ENCODE measurements at places on chromosomes 13 and 19.

- DNase-seq, result no peak
These were observed 872 bp downstream of the HOMER3 start for GRCh38 chr19:18939922-18940768.

DNA sequence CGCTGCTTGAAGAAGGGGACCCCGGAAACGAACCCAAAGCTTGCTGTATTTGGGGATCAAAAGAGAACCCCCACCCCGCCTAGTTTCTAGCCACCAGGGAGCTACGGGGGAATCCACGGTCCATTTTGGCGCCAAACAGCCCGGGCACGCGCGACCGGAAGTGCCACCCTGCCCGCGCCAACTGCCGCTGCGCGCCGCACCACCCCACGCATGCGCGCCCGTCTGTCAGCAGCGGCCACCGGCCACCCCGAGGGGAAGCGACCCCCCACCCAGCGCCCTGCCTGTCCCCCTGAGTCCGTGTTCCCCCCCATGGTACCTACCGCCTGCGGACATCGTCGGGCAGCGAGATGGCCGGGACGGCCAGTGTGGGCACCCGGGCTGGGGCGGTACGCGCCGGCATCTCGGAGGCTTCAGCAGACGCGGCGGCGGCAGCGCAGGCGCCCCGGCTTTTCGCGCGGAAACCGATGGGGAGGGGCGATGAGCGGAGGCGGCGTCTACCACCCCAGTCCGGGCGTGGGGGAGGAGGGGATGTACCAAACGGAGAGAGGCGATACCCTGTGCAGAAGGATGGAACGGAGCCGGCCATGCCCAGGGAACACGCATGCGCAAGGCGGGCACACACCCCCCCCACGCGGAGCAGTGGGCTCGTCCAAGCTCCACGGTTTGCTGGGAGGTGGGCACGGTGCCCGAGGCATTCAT lies at the start of gene DNMT1:
Gene DNMT1 (minus strand): TSS at position 454 of the 699 bp plus-strand sequence. CDS start 54 bp downstream, at position 400.
- DNase-seq, result peak; percentile 95

DNA sequence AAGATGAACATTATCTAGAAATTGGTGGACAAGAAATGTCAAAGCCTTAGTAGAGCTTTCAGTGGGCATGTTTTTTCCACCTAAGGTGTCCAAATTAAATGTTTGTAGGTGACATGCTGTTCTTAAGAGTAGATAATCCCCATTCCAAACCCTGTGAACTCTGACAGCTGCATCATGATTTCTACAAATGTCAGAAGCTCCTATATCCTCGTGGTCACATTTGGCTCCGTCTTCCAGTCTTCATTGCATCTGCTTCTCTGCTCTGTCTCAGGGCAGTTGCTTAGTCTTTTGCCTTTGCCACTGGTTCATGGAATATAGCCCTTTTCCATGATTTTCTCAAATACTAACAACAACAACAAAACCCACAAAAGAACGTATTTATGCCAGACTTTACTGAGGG lies 234.5 kb downstream of the DLEU7 start:
- no peak for DNase-seq

GRCh38 chr19:41428481-41428859 lies 1.3 kb upstream of the B3GNT8 start:
- no peak for DNase-seq

DNA sequence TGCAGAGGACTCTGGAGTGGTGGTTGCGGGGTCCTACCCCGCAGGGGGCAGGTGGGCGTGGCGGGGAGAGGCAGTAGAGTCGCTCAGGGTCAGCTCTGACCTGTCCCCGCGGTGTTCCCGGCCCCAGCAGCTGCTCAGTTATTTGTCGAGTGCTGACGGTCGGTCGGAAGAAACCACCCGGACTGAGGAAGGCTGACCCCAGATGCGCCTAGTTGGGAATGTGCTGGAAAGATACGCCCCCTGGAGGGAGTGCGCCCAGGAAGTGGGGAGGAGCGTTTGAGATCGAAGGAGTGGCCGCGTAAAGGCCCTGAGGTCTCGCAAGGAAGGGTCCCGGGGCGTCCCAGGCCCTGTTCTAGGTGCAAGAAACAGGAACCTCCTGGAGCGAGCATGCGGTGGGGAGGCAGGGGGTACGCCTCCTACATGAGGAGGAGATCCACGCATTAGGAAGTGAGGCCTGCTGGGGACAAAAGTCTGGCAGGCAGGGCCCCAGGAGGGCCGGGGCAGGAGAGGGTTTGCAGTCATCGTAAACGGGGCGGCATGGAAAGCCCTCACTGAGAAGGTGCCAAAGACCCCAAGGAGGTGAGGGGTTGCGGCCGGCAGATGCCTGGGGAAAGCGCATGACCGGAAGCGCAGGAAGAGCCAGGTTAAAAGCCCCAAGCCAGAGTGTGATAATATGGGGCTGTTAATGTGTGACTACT lies 9.2 kb downstream of the CCDC8 start:
- DNase-seq, result no peak

GRCh38 chr19:38650172-38650775 lies 2.8 kb downstream of the ACTN4 start:
- DNase-seq, result no peak

GRCh38 chr13:89382981-89383380 lies 1711.8 kb downstream of the SLITRK5 start:
- no peak for DNase-seq

DNA sequence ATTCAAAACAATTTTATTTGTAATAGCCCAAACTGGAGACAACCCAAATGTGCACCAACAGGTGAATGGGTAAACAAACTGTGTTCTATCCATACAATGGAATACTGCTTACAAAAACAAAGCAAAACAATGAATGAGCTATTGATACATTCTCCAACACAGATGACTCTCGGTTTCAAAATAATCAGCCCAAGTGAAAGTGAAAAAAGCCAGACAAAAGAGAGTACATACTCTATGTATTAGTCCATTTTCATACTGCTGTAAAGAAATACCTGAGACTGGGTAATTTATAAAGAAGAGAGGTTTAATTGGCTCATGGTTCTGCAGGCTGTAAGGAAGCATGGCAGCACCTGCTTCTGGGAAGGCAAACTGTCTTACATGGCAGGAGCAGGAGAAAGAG lies 65.2 kb upstream of the LRCH1 start:
- no peak for DNase-seq

GRCh38 chr13:46515803-46516202 lies 37.2 kb upstream of the LRCH1 start:
- DNase-seq, result no peak

- no peak for DNase-seq
These were observed 43.4 kb downstream of the TPT1 start for GRCh38 chr13:45297456-45298205.

GRCh38 chr19:38989066-38989605 lies 13.6 kb upstream of the FBXO17 start:
- DNase-seq, result no peak

DNA sequence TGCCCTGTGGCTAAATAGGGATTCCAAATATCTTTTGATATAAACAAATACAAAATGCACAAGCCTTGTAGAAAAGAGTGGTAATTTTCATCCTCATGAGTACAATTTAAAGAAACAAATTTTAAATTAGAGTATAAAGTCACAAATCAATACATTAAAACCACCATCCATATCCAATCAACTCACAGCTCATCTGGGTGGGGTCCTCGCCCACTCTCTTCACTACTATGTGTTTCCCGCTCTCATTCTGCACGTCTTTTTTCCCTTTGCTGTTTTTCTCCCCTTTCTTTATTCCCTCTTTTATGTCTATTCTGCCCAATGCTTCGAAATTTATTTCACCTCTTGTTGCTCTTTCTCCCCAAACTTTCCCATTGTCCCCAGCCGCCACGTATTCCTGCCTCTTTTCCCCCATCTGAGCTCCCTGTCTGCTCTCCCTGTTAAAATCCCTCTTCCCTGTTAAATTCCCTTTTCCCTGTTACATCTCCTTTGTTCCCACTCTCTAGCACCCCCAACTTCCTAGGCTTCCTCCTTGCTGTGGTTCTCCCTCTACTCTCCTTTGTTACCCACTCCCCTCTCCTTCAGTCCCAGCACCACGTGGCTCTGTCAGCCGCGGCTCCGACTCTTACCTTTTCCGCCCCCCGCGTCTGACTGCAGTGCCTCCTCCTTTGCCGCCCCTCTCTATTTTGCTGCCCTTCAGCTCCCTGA lies 1.3 kb downstream of the ZNF616 start:
- no peak for DNase-seq

DNA sequence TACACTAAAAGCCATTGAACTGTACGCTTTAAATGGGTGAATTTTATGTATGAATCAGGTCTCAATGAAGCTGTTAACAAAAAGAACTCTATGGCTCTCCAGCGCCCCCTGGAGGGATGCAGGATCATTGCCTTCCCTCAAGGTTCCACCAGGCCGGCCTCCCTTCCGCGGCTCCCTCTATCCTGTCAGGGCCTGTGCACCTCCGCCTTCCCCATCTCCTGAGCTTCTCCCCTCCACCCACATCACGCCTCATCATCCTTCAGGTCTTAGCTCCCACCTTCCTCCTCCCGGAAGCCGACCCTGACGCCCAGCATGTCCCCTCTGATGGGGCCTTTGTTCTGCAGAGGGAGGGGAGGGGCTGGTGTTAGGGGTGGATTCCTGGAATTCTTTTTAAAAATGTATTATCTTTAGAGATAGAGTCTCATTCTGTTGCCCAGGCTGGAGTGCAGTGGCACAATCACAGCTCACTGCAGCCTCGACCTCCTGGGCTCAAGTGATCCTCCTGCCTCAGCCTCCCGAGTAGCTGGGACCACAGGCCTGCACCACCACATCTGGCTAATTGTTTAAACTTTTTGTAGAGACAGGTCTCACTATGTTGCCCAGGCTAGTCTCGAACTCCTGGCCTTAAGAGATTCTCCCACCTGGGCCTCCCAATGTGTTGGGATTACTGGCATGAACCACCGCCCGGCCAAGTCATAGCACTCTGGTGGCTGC lies 27.7 kb downstream of the MEIS3 start:
- peak; percentile 47 for DNase-seq

DNA sequence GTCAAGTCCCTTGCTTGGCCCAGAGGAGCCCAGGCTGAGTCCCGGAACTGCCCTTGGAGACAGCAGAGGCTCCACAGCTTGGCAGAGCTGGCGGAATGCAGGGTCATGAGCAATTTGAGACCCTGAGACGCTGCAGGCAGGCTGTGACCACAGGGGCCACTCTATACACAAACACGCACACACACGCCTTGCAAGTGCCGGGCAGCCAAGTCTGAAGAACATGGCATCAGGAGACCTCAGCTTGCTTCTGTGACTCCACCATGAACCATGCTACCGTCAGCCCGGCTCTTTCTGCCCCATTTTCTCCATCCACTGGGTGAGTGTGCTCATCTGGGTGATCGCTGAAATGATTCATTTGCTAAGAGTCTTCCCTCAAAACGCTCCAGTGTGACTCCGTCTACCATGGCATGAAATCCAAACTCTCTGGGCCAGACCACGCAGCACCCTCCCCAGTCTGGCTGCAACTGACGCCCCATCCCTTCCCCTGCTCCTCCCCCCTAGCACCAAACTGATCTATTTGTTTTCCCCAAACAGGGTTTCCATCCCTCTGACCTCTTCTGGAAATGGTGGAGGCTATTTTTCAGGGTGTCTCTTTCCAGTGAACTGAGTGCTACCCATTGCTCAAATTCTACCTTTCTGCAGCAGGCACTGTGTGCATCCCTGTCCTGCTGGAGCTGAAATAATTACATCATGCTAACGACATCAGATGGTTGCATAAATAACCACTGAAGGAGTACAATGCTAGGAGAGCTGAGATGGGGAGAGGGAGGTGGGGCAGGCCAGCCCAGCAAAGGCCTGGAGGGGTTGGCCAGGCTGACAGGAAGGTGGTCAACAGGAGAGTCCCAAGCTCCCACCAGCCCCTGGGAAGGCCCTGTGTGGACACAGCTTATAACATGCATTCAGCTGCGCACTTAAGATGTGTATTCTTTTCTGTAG lies 3.1 kb downstream of the CARS2 start:
- no peak for DNase-seq

DNA sequence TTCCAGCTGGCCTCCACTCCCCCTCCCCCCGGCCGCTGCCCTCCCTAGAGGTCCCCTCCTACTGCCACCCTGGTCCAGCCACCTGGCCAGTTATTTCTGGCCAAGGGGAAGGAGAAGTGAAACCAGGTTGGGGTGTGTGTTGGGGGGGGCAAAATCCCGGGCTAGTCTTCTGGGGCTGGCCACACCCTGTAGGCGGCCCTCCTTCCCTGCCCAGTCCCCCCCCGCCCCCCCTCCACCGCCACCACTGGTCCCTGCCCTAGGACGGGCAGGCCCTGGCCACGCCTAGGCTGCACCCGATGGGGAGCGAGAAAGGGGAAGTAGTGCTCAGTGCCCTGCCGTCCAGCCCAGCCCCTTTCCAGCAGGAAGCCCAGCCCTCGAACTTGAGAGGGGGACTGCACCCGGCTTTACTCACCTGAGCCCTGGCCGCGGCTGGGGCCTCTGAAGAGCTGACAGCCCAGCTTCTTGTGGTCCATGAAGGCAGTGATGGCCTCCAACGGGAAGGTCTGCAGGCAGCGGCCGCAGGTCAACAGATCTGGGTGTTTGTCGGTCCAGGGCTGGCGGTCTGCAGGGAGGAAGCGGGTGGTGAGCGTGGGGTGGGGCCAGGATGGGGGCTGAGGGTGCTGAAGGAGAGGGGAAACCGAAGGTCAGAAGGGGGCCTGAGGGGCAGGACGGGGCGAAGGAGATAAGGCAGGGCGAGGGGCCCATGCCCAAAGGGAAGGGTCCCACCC lies 813 bp downstream of the ZNF296 start:
- peak; percentile 25 for DNase-seq

- DNase-seq, result peak; percentile 29
These were observed 19.2 kb downstream of the CEACAM6 start for GRCh38 chr19:41774515-41774980.

GRCh38 chr13:50691176-50691680 lies 152.3 kb downstream of the DLEU7 start:
- no peak for DNase-seq

DNA sequence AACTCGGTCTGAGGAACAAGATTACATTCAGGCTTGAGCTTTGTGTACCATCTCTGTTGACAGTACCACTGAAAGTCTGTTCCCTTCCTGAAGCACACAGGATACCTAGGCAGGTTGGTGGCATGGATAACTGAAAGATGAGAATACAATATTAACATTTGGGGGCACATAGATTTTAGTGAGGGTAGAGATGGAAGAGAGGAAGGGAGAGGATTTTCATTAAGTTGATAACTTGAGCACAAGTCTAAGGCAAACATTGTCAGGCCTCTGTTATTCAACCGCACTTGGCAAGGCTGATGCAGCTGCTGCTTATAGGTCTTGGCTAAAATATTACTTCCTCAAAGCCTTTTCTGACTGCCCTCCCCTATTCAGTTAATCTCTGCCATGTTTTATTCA lies 10.9 kb downstream of the MIR17HG start:
- no peak for DNase-seq

- DNase-seq, result no peak
These were observed 28.6 kb upstream of the NDUFS7 start for GRCh38 chr19:1354970-1355567.

- no peak for DNase-seq
These were observed 29.0 kb upstream of the NBEA start for GRCh38 chr13:34913040-34913439.

DNA sequence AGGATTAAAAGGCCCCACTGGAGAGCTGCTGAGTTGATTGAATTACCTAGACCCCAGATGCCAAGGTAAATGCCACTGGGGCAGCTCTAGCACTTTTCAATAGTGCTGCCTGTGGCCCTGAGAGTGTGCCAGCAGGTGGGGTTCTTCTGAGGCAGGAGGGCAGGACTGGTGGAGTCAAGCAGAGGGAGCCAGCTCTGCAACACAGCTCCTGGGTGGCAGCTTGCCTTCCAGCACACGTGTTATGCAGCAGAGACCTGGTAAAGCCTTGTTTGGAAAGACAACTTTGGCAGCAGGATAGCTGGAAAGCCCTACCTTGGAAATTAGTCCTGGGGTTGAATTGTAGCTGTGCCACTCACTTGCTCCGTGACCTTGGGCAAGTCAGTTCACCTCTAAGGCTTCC lies 306.6 kb downstream of the ATP8A2 start:
- DNase-seq, result no peak
